ENCODE measurements at places on chromosomes 16 and 17.

- DNase-seq, result peak; percentile 34
Observed at GRCh38 chr17:48024149-48025039, 13.2 kb downstream of the COPZ2 start.

DNA sequence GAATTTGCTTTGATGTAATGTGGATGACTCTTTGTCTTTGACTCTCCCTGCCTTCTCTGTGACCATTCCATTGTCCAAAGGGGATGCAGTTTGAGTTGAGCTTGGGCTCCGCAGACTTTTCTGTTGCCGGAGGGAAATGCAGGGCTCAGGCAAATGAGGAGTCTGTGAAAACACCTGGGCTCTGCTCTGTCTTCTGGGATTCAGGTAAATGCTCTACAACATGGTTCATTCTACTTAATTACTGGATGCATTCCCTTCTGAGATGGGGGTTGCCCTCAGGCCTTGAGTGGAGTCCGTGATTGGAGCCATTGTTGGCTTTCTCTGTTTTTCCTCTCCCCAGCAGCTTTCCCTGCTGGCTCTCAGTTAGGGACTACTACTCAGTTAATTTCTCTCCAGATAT, 26.4 kb upstream of the SPNS2 start:
- no peak for DNase-seq

DNA sequence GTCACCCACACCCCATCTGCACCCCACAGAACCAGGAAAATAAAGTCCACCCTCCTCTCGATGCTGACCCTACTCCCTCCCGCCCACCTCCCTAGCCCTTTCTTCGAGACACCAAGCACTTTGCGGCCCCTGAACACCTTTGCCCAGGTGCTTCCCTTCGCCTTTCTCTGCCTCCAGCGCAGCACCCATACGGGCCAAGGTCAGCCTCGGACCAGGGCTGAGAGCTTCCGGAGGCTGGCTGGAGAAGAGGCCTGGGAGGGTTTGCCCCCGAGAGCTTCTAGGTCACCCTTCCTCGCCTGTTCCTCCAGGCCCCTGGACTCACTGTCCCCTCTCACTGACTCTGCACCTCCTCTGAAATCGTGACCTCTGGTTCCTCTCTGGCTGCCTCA, 2.7 kb upstream of the NHERF2 start:
- DNase-seq, result no peak

- DNase-seq, result no peak
Observed at GRCh38 chr16:73068541-73069401, 20.8 kb upstream of the ZFHX3 start.

GRCh38 chr16:48054881-48055601, 100.8 kb downstream of the ABCC12 start:
- DNase-seq, result peak; percentile 14

GRCh38 chr17:80308692-80309517, 48.3 kb downstream of the RNF213 start:
- no peak for DNase-seq

DNA sequence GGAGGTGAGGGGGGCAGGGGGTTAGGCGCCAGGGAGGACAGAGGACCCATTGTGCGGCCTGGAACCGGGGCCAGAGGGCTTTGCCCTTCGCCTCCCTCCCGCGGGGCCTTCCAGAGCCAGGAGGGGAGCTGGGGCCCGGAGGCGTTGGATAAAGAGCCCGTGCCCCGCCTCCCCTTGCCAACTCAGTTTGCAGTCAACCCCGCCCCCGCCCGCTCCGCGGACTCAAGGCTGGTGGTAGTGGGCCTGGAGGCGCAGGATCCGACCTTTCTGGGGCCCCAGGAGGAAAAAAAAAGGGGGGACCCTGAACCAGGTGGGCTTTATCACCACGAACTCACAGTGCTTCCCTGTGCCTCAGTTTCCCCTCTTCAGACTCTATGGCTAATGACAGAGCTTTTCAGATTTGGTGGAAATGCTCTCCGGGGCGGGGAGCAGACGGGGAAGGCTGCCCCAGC, 2.0 kb upstream of the SPHK1 start:
- no peak for DNase-seq

DNA sequence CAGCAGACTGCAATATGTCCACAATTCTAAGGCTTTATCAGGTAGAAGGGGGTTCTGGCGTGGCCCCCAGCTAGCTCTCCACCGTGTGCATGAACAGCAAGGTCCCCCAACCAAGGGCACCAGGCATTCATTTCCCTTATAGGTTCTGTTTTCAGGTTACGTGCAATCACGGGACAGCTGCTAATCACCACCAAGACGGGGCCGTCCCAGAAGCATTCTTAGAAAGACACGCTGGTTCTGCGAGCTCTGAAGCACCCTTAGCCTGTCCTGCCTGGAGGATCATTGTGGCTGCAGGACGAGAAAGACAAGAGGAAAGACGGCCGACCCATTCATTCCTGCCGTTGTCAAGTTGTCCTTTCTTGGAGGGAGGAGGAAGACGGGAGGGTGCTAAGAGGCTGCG, 302.9 kb downstream of the SOX9 start:
- DNase-seq, result no peak

DNA sequence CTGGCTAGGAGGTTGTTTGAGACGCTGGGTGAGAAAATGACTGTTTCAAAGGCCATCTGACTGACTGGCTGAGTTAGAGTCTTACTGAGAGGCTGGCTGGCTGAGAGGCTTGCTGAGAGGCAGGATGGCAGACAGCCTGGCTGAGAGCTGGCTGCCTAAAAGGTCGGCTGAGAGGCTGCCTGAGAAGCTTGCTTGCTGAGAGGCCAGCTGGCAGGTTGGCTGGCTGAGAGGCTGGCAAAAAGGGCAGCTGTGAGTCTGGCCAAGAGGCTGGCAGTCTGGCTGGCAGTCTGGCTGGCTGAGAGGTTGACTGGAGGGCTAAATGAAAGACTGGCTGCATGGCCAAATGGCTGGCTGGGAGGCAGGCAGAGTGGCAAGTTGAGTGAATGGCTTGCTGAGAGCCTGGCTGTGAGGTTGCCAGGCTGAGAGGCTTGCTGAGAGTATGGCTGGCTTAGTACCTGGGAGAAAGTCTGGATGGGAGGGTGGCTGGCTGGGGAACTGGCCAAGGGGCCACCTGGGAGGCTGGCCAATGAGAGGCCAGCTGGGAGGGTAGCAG, 35.3 kb upstream of the ACSM2B start:
- no peak for DNase-seq

- no peak for DNase-seq
Observed at GRCh38 chr17:7756968-7757367, 39.4 kb downstream of the DNAH2 start.

DNA sequence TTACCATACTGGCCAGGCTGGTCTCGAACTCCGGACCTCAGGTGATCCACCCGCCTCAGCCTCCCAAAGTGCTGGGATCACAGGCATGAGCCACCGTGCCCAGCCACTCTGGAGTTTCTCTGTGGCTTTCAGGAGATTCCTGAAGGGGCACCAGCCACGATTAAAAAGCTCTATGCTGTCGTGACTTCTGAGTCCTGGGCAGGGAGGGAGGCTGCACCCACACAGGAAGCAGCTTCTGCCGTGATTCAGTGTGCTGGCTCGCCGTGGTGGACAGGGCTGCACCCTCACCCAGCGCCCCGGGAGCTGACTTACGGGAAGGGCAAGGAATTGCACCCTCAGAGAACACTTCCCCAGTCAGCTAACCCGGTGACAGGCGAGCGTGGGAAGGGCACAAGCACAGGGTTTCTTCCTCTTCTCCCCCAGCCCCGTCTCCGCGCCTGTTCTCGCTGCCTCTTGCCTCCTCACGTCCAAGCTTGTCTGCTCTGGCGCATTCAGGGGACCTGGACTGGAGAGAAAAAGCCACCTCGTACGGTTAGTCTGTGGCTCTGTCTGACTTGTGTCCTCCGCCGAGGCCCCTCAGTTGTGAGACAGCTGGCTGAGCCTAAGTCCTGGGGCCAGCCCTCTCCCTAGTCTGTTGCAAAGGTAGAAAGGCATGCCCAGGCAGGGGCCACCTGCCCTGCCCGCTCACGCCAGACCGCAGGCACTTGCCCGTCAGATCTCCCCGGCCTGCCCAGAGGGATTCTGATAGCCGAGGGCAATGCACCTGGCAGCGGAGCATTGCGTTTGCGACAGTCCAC, 145.0 kb downstream of the SEC14L1 start:
- peak; percentile 69 for DNase-seq

DNA sequence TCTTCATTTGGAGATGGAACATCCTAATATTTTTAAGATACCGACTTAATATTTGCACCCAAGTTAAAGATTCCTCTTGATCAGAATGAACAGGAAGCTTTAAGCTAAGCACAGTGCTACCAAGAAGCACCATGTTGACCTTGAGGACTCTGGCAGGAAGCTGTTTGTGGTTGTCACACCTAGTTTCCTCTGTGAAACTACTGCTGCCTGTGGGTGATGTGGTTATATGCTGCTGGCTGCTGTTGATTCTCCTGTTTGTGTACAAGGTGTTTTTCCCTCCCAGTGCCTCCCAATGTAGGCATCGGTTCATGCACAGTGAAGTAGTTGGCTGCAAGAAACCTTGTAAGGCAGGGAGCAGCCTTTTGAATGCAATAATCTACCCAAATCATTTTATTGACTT, 23.4 kb downstream of the RBL2 start:
- peak; percentile 83 for DNase-seq

DNA sequence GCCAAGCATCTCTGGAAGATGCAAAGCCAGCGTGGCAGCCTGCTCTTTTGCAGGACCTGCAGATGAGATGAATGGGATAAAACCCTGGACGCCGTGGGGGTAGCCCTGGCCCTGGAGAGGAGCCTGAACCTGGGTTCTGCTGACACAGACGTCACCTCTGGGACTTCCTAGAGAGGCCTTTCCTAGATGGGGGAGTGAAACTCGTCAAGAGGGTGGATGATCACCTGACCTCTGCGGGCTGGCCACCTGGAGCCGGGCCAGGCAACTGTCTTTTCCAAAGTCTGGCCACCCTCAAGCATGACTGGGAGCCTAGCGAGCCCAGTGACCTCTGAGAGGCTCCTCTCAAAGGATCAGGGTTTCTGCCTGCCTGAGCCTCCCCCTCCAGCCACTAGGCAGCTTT, 529.0 kb downstream of the KCNJ18 start:
- DNase-seq, result no peak
